SW480 (cell line): ENCODE measurements at places on chromosomes 7 and 10.

- no peak for DNase-seq
These were observed 22.2 kb downstream of the SLC37A3 start for GRCh38 chr7:140375892-140376730.

- no peak for DNase-seq
These were observed 19.1 kb downstream of the DNAJB12 start for GRCh38 chr10:72335394-72336258.

DNA sequence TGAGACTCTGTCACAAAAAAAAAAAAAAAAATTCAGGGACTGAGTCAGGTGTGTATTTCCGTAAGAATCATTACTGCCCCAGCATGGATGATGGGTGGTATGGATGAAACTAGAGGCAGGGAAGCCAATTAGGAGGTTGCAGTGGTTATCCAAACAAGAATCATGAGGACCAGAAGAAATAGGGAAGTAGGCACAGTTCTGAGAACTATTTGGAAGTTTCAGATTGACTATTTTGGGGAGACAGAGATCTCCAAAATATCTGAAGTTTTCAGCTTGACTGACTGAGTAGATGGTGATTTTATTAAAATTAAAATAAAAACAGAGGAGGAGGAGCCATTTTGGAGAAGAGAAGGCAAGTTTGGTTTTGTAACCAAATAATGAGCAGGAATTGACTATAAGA, 119.4 kb upstream of the NRBF2 start:
- no peak for DNase-seq

- DNase-seq: no peak
These were observed 4.6 kb upstream of the SMARCD3 start for GRCh38 chr7:151252961-151253711.

GRCh38 chr10:7551950-7552716, 114.6 kb downstream of the ITIH5 start:
- no peak for DNase-seq

- no peak for DNase-seq
These were observed 247.6 kb downstream of the EMX2 start for GRCh38 chr10:117790179-117790578.

- DNase-seq: no peak
These were observed 195.0 kb upstream of the SVIL start for GRCh38 chr10:29829776-29830175.

GRCh38 chr7:130734815-130735716, 1.1 kb upstream of the KLF14 start:
- no peak for DNase-seq

- no peak for DNase-seq
These were observed 2.7 kb upstream of the NRG3 start for GRCh38 chr10:81872206-81872862.

DNA sequence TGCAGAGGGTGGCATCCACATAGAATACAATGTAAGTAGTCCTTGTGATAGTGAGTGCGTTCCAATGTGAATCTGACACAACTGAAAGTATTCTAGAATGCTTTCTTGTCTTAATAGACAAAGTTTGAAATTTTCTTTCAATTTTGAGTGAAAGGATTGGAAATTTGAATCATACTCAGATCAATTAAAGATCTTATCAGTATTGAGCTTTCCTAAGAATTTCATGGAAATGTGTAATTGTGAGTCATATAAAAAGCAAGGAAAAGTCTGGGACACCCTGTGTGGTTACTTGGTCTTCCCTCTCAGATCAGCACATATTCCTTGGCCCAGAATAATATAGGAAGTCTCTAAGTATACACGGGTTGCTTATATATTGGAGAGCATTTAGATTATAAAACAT, 99.1 kb downstream of the MBL2 start:
- no peak for DNase-seq

DNA sequence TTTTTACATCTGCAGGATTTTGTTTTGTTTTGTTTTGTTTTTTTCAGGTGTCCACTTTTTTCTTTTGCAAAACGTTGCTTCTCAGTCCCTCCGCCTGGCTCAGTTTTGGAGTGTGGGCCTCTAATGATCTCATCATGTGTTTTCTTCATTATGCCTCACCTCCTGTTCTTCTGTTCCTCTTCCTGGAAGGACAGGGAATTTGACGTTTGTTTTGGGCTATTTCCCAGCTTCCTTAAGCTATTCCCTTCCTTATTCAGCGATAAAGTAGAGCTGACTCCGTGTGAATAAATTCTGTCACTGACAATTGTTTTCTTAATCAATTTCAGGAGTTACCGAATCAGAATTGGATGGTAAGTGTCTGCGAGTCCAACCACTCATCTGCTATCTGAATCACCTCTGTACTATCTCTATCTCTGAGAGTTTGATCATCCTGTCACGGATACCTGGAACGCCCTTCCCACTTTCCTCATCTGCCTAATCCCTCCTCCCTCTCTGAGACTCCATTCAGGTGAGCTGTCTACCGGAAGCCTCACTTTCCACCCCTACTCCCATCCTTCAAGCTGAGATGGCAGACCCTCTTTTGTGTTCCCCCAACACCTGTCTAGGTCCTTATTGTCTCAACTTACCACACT, 218.4 kb downstream of the GATA3 start:
- no peak for DNase-seq

- no peak for DNase-seq
These were observed 471.0 kb downstream of the GFRA1 start for GRCh38 chr10:115801992-115802391.

DNA sequence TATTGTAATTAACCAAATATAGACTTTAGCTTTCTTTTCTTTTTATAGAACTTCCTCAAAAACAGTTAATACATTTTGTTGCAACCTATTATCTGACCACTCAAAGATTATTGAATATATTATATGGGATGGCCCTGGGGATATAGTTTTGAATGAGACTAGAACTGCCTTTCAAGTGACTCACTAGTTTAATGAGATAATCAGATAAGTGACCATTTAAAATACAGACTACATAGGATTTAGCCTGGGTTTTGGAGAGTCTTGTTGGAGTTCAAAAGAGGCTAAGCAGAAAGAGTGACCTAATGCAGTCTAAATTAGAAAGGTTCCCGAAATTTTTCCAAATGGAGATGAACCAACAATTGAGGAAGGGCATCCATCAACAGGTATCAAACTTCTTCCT, 305.2 kb upstream of the ETV1 start:
- no peak for DNase-seq

GRCh38 chr7:138460649-138461607, 869 bp downstream of the TRIM24 start:
- peak; percentile 75 for DNase-seq

DNA sequence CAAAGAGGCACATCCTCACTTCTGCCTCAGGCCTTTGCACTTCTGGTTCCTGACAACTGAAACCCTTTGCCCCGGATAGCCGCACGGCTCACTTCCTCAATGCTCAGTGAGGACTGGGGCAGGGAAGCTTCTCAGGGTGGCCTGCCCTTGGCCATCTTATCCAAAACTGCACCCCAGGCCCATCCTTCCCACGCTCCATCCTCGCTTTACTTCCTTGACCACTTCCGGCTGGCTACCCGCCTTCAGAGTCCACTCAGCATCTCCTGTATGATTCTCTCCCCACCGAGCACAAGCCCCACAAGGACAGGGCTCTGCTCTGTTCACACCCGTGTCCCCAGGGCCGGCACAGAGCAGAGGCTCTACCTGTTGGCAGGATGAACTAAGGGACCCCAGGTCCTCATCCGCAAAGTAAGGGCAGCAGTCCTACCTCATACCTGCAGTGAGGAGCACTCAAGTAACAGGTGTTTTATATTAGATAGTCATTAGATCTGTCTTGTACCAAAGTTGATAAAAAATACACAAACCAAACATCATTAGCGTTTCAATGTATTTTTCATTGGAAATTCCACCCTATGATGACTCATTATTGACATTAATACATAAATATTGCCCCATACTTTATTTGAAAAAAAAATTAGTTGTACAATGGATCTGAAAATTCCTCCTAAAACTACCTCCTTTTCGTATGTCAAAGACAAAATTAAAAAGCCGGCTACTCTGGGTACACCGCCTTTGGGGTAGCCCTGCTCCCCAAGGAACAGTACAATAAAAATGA, 35.0 kb downstream of the GNA12 start:
- no peak for DNase-seq

GRCh38 chr7:152851881-152852417, 92.4 kb downstream of the ACTR3B start:
- DNase-seq: no peak

DNA sequence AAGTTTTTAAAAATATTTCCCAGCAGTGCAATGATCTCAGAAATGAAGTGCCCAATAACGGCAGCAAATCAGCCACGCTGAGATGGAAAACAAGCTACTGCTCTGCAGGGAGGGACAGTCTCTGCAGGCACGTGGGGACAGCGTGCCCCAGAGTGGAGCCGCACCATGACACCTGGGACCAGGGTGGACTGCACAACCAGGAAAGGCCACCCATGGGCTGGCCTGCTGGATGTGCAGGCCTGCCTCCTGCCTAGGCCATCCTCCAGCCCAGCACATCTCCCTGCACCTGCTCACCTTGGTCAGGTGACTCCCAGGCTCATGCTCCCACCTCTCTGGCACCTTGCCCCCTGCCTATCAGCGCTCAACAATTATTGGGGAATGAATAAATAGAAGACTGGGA, 80.4 kb downstream of the VSTM4 start:
- no peak for DNase-seq

DNA sequence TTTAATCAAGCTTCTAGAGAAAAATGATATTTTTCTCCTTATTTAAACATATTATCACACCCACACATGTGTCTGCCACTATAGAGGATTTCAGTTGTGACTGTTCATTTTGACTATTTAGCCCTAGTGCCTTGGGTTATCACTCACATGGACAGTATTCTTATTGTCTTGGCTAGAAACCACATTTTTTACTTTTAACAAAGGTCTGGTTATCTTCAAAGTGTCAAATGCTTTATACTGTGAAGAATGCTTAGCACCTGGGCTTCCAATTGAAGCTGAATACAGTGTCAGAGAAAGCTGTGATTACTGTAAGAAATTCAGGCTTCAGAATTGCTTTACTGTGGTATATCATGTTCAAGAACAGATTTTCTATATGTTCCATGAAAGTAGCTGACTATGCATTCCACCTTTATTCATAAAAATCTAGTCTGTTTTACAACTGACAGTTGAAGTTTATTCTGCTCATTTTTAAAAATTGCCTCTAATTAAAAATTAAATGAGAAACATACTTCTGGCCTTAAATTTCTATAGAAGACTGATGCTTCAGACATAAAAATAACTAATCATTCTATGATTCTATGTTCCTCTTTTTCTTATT, 278.6 kb downstream of the SEMA3D start:
- no peak for DNase-seq

DNA sequence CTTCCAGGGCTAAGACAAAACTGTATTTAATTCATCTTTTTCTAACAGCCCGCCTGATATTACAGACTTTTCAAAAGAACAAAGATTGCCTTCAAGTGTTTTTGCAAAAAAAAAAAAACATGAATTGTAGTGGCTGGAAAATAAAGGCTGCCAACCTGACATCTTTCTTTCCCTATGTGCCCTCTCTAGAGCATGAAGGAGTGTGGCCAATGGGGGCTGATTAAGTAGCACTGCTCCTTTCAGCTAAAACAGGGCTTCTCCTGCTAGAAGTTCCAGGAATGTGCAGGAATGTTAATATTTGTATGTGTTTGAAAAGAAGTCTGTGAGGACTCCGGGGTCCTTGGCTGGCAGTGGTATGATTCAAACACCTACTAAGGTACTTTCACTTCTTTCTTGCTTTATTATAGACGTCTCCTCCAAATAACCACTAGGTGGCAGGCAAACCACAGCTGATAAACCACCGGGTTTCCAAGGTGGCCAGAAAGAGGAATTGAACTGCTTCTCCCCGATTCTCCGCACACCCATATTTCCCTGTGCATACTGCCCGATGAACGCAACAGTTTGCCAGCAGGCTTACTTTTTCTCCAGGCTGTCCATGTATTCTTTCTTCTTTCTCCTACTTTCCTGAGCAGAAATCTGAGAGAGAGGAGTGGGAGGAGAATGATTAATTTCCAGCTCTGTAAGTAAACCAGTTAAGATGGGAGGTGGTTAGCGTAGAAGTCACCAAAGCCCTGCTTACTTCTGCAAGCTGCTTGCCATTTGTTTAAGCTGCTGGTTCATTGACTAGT, 56.8 kb upstream of the DGKI start:
- peak; percentile 71 for DNase-seq

DNA sequence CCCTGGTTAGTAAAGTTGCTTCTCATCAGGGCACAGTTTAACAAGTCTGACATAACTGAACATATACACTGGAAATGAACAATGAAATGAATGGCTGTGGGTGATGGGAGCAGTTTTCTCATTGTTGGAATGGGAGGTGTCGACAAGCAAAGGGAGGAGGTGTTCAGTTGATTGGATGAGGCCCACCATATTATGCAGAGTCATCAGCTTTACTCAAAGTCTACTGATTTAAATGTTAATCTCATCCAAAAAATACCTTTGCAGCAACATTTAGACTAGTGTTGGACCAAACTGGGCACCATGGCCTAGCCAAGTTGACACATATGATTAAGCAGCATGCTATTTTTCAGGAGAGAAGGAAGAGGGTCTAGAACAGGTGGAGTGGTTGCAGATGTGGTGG, 201.7 kb downstream of the RAMP3 start:
- no peak for DNase-seq

DNA sequence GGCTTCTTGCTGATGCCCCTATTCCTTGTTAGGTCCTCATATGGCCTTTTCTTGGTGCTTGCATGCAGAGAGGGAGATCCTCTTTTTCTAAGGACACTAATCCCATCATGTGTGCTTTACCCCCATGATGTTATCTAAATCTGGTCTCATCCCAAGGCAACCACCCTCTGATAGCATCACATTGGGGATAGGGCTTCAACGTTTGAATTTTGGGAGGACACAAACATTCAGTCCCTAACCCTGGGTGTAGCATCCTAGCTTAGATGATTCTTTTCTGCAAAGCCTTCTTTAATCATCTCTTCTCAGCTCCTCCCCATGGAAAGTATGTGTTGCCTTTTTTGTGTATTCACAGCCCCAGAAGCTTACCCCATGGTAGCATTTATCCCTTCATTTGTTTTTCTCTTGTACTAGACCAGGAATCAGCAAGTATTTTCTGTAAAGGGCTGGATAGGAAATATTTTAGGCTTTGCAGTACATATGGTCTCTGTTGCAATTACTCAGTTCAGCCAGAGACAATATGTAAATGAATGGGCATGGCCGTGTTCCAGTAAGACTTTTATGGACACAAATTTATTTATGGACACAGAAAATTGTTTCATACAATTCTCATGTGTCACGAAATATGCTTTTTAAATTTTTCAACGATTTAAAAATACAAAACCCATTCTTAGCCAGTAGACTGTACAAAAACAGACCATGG, 101.5 kb upstream of the CSTF2T start:
- DNase-seq: no peak

- DNase-seq: no peak
These were observed 61.9 kb downstream of the CCDC6 start for GRCh38 chr10:59844436-59844835.

- no peak for DNase-seq
These were observed 25.1 kb downstream of the SGCE start for GRCh38 chr7:94630855-94631254.

DNA sequence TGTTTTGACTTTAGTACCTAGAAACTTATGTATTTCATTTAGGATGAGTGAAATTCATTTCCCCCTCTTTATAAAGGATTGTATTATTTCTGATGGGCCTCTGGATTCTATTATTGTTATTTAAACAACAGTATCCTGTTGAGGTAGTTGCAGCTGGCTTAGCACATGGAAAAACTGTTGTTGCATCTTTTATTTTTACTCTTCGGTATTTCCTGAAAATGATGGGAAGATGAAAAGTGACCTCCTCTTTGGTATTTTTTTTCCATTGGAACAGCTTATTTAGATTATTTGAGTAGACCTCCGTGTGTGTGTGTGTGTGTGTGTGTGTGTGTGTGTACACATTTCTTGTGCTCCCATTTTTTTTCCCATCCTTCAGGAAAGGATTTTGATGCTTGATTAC, 129.8 kb downstream of the PRKG1 start:
- no peak for DNase-seq

- DNase-seq: no peak
These were observed 223.2 kb downstream of the PRKG1 start for GRCh38 chr10:51297438-51297837.
